Cortex of kidney (tissue), 1 donor: ENCODE measurements at places on chromosomes 4 and X.

- DNase-seq: no peak
Measured at GRCh38 chr4:55884851-55885219, 31.4 kb downstream of the EXOC1 start.

DNA sequence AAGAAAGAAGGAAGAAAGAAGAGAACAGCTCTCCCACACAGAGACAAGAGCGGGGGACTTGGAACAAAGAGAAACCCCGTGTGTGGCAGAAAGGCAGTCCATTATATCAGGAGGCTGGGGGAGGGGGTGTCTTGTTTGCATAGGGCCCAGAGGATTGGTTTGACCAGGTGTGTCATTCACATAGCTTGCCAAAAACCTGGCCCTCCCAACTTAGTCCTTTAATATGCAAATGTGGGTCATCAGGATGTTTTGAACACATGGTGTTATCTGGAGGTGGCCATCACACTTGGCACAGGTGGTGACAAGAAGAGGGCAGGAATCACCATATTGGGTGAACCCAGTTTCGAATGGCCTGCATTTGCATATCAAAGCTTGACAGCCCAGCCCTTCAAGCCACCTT lies 111.7 kb downstream of the LINC00632 start:
- no peak for DNase-seq

GRCh38 chr4:24470666-24471485 lies 113.5 kb downstream of the DHX15 start:
- DNase-seq: no peak

- DNase-seq: no peak
Measured at GRCh38 chr4:123342498-123342897, 54.1 kb upstream of the SPRY1 start.

DNA sequence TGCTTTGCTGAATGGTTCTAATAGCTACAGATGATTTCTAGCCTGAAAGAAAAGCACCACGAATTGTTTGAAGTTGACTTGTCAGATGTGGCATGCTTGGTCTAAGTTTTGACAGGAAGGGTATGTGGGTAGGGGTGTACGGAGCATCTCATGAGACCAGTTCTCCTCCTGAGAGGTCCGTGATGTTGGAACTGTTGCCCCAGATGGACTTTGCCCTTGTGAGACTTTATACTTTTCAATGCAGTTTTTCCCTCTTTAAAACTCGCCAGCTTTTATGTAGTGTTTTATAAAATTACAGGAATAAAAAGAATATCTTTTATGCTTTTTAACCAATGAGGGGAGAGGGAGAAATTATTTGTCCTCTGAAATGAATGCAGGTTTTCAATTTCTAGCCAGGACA lies 16.6 kb upstream of the XG start:
- no peak for DNase-seq

- DNase-seq: no peak
Measured at GRCh38 chr4:183445097-183445428, 627 bp downstream of the CDKN2AIP start.

DNA sequence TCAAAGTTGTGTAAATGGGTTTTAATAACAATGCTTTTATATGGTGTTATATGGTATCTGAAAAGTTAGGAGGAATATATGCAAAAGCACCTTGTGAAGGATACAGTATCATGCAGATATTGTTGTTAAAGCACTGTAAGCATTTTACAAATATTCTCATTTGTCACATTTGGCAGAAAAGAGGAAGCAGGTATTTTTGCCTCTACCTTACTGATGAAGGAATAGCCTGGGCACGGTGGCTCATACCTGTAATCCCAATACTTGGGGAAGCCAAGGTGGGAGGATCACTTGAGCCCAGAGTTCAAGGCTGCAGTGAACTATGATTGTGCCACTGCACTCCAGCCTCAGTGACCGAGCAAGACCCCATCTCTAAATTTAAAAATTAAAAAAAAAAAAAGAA lies 12.2 kb upstream of the GDPD2 start:
- no peak for DNase-seq

DNA sequence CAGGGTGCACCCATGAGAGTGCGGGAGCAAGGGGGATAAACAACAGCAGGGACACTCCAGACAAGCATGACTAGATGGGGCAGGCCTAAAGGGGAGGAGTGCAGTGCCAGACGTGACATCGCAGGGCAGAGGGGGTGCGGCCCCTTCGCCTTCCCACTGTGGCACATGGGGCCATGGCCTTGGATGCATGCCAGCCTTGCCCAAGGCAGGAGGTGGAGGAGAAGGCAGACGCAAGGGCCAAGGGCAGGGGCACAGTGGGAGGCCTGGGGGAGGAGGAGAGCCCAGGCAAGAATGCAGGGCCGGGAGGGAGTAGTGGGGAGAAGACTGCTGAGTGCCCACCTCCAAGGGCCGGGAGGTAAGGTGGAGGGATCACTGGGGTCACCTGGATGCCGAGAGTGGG lies 21.6 kb downstream of the PNMA6E start:
- no peak for DNase-seq

DNA sequence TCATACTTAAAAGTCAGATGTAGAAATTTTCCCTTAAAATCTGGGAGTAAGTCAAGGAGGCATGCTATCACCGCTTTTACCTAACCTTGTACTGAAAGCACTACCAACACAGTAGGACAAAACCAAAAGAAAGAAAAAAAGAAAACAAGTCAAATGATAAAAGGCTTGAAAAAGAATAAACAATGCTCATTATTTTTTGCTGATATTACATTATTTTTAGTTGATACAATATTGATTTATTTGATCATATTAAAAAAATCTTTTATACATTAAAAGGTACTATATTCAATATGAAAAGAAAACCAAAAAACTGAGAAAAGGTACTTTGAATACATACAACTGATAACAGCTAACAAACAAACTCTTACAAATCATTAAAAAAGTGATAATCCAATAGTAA lies 164.3 kb downstream of the FAM13A start:
- no peak for DNase-seq

DNA sequence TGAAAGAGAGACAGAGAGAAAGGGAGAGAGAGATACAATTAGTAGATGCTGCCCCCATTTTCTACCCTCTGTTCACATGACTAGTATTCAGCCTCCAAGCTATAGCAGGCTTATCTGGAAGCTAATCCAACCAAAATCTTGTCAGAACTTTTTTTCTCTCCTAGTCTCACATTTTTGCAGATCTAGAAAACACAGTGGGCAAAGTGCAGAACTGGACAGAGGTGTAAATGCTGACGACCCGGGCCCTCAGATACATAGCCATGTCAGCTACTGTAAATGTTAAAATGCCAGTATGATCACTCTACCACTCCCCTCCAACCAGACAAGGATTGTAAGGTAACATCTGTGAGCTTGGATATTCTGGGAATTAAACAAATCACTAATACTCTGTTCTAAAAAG lies 34.3 kb downstream of the GPC3 start:
- no peak for DNase-seq

GRCh38 chrX:8341814-8342590 lies 122.6 kb upstream of the VCX3B start:
- no peak for DNase-seq

- no peak for DNase-seq
Measured at GRCh38 chrX:153317996-153318722, 3.4 kb downstream of the PNMA6F start.

- DNase-seq: no peak
Measured at GRCh38 chr4:40699648-40700047, 50.1 kb upstream of the NSUN7 start.

DNA sequence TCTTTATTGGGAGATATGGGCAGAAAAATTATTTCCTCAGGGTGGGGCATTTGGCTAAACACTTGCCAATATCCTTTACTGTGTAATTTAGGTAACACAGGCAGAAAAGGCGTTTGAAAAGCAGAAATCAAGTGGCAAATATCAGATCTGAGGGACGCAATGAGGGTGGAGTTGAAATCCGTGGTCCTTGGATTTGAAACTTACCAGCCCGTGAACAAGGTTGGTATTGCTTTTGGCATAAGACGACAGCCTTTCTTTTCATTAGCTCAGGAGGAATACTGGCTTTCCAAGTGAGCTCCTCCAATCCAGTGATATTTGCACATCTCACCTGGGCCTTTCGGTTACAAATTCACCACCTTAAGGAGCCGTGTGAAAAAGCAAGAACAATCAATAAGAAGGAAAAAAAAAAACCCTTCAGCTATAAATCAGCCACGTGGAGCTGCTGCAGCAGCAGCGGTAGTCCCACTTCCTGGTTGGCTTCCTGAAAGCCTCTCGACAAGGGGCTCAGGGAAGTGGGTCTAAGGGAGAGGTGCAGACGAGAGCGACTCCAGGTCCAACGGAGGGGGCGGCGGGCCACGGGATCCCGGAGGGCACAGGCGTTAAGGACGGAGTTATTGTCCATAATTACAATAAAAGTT lies 734 bp upstream of the GALNT7 start:
- no peak for DNase-seq

DNA sequence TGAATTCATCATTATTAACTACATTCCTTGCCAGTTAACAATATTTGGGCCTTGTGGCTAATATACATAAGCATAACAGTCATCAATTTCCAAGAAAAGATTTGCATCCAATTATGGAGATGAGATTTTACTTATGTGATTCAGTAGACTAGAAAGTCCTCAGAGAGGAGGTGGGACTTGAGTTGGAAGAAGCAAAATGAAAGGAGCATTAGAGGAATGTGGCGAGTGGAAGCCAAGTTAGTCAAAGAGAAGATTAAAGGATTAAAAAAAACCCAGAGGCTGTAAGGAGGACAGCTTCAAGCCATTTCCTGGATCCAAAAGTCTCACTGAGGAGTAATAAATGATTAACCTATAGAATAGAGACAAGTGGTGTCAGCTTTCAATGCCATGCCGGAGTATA lies 1099.4 kb upstream of the IGFBP7 start:
- DNase-seq: no peak

GRCh38 chr4:111494471-111494870 lies 650.8 kb upstream of the FAM241A start:
- no peak for DNase-seq

GRCh38 chr4:2359591-2360395 lies 58.7 kb downstream of the ZFYVE28 start:
- DNase-seq: no peak

GRCh38 chr4:78618436-78618835 lies 66.9 kb downstream of the ANXA3 start:
- DNase-seq: no peak

DNA sequence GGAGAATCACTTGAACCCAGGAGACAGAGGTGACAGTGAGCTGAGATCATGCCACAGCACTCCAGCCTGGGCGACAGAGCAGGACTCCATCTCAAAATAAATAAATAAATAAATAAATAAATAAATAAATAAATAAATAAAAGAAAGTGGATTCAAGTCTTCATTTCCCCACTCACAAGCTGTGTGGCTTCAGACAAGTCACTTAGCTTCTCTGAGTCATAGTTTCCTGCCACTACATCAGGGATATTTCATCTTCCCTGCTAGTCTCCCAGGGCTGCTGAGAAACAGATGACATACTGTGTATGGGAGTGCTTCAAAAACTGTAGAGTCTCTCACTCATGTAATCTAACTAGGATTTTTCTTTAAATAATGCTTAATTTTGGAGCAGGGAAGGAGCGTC lies 37.2 kb downstream of the TBC1D9 start:
- DNase-seq: no peak

GRCh38 chr4:185165605-185166063 lies 22.6 kb downstream of the SLC25A4 start:
- no peak for DNase-seq

DNA sequence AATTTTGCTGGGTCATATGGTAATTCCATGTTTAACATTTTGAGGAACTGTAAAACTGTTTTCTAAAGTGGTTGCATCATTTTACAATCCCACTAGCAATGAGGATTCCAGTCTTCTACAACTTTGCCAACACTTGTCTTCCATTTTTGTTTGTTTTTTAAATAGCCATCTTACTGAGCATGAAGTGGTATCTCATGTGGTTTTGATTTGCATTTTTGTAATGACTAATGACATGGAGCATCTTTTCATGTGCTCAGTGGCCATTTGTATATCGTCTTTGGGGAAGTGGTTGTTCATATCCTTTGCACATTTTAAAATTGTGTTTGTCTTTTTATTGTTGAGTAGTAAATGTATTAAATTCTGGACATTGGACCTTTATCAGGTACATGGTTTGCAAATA lies 94.7 kb downstream of the TMEM131L start:
- DNase-seq: no peak

DNA sequence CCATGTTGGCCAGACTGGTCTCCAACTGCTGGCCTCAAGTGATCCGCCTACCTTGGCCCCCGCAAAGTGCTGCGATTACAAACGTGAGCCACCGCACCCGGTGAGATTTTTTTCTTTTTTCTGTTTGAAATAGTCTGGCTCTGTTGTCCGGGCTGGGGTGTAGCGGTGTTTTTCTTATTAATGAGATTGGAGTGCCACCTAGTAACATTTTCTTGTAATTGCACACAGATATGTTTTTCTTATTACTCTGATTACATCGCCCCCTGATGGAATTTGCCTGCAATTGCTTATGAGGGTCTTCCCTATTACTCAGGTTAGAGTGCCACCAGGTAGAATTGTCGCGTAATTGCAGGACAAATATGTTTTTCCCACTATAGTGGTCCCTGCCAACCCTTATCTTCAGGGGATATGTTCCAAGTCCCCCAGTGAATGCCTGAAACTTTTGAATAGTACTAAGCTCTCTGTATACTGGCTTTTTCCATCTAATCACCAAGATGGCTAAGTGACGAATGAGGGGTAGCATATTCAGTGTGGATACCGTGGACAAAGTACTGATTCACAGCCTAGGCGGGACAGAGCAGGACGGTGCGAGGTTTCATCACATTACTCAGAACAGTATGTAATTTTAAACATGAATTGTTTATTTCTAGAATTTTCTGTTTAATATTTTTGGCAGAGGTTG lies 8.6 kb upstream of the PDHA1 start:
- no peak for DNase-seq

DNA sequence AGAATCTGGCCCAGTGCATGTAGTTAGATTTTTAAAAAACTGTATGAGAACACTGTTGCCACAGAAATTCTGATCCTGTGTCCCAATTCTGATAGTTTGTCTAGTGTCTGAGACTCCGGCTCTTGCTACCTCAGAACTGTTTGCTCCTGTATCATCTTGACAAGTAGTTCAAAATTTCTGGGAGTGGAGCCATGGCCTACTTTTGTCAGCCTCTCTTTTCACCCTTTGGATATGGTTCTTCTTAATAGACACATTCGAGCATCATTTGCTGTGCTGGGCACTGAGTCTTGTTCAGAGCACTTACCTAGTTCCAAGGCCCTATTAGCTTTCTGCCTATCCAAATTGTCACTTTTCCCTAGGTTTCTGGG lies 46.9 kb downstream of the ATP10D start:
- DNase-seq: no peak

DNA sequence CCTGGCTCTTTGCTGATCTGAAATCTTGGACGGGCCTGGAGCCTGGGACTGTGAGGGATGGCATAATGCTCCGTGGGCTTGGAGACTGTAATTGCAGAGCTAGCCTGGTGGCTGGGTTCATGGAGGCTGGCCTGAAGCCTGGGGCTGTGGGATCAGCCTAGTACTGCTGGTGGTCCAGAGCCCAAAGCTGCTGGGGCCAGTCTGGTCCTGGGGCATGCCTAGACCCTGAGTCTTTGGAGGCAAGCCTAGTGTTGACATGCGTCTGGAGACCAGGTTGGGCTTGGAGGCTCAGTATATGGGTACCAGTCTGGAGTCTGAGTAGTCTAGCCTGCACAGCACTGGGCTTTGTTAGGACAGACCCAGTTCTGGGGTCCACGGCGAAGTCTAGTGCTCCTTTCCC lies 172.0 kb upstream of the ZC4H2 start:
- no peak for DNase-seq
